ENCODE measurements at places on chromosomes 2 and 18.

- no peak for DNase-seq
These were observed 13.9 kb downstream of the ERMN start for GRCh38 chr2:157311706-157312105.

DNA sequence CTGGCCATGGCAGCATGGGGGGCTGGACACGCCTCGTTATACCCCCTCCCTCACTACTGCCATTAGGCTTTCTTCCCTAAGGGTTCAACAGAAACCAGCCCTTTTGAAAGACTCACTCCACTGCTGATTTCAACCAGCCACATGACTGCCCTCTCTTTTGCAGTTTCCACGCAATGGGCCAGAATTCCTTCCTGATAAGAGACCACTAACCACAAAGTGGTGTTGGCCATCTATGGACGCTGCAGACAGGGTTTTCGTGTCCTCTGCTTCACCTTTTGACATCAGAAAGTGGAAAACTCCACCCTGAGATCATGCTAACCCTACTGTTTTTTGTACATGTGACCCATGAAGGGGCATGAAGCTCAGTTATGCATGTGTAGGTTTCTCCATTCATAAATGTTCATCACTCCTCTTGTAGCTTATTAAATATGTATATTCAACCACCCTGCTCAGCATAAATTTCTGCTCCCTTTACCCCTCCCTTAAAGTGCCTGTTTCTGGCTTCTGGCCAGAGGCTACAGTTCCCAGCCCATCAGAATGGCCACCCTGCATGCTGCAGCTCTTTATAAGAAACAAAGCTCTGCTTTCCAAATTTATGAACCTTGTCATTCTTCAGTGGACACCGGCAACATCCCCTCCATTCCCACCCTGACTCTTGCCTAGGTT, 106.6 kb upstream of the MSH6 start:
- DNase-seq, result no peak

DNA sequence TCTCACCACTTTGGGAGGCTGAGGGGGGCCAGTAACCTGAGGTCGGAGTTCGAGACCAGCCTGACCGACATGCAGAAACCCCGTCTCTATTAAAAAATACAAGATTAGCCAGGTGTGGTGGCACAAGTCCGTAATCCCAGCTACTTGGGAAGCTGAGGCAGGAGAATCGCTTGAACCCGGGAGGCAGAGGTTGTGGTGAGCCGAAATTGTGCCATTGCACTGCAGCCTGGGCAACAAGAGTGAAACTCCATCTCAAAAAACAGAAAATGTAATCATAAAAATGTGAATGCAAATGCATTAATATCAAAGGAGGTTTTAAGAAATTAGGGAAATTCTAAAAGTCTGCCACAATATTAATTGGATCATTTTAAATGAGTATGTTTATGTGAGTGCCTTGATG, 45.7 kb downstream of the ACTR2 start:
- DNase-seq, result no peak

- DNase-seq, result no peak
These were observed 68.9 kb upstream of the BOD1L2 start for GRCh38 chr18:57077786-57078552.
